ENCODE measurements at places on chromosomes 2 and 18.

DNA sequence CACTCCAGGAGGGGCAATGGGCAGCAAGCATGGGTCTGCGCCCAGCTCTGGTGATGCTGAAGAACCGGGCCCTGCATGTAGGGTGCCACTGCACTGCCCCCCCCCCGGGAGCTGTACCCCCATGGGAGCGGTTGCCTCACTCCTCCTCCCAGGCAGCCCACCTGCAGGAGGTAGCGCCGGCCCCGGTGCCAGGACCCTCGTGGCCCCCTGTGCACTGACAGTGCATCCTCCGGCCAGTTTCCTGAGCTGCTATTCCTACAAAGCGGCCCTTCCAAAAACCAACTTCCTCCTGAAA, 109.4 kb downstream of the ZNF516 start:
- DNase-seq = no peak

- no peak for DNase-seq
These were observed 1.7 kb downstream of the ARHGAP28 start for GRCh38 chr18:6731222-6731596.

DNA sequence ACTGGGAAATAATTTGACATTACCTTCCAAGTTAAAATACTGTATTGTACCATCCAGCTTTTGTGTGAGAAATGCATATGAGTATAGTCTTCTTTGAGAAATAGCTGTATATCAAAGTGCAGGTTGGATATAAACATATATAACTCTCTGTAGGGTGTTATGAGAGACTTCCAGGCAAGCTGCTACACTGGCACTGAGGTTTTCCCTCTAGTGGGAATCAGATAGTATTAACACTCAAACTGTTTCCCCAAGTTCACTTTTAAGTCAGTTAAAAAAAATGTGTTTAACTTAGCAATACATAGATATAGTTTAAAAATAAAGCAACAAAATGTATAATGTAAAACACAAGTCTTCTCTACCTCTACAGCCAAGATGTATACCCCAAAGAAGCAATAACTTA, 368.4 kb upstream of the SLC8A1 start:
- no peak for DNase-seq

- DNase-seq = no peak
These were observed 20.7 kb downstream of the RBM44 start for GRCh38 chr2:237819231-237819630.

- DNase-seq = no peak
These were observed 2.6 kb downstream of the TRAK2 start for GRCh38 chr2:201448701-201449100.
